ENCODE measurements at places on chromosomes 7 and 10.
A peak's percentile ranks its signal among the peaks of the same experiment; 100 is the strongest.

DNA sequence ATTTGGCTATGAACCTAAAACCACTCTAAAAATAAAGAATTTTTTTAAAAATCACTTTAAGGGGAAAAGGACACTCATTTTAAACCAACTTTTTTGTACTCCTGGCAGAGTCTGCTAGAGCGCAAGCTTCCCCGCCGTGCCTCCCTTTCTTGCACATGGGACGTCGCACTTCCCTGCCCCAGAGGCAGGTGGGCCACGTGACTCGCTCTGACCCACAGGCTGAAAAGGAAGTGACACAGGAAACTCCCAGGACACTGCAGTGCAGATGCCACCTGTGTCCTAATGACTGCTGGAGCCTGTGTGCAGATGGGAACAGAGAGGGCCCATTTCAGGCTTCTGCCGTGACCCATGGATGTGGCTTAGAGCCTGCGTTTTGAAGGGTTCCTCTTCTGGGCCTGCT, 142.1 kb upstream of the LANCL2 start:
- DNase-seq = no peak

DNA sequence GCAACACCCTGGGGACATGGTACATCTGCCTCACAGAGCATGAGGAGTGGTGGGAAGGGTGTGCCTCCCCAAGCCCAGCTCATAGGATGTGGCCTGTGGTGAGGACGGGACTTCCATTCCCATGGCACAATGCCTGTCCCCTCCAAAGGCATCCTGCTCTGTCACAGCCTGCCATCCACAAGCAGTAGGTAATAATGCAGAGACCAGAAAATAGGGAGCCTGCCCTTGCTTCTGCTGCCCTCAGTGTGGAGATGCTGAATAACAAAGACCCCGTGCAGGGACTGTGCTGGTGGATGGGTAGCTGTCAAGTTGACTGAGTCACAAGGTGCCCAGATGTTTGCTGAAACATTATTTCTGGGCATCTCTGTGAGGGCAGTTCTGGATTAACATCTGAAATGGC, 199.9 kb upstream of the GRB10 start:
- DNase-seq = no peak

GRCh38 chr7:100585511-100586265, at the start of gene LRCH4:
TSS of gene LRCH4 (minus strand) at chr7:100586129. CDS start at chr7:100586100, 29 bp downstream.
- peak; percentile 77 for DNase-seq

DNA sequence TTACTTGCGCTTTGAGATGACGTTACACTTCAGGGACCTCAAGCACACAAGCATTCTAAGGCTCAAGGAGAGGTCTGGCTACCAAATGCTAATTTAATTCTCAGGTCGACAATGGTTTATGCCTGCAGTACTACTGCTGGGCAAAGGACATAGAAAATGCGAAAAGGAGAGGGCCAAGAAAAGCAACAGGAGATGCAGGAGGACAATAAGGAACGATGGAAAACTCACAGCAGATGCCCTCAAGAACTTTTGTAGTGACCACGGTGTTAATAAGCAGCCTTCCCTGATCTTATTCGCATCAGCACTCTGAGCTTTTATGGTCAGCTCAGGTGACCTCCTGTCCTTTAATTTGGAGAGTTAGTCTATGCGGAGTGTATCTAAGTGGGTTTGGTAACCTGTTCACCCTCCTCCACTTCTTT, 146.3 kb downstream of the GPR85 start:
- no peak for DNase-seq

DNA sequence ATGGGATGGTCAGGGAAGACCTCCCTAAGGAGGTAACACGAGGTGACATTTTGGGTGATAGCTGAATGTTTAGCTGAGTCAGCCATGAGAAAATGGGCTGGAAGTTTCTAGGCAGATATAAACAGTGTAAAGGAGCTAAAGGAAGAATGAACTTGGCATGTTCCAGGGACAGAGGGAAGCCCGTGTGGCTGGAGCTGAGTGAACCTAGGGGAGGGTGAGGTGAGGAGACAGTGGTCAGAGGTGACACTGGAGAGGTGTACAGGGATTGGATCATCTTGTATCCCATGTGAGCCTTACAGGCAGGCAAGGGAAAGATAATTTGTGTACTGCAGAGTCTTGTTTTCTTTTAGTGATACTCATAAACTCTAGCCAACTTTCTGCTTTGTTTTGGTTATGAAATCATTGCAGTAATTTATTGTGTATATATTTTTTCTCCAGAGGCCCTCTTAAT, 1.8 kb downstream of the STARD3NL start:
- DNase-seq = no peak

GRCh38 chr7:51977913-51978312, 661.3 kb upstream of the COBL start:
- no peak for DNase-seq

GRCh38 chr7:76260171-76260703, 42.2 kb upstream of the HSPB1 start:
- peak; percentile 73 for DNase-seq

GRCh38 chr10:64519831-64520230, 998.6 kb downstream of the REEP3 start:
- DNase-seq = no peak

DNA sequence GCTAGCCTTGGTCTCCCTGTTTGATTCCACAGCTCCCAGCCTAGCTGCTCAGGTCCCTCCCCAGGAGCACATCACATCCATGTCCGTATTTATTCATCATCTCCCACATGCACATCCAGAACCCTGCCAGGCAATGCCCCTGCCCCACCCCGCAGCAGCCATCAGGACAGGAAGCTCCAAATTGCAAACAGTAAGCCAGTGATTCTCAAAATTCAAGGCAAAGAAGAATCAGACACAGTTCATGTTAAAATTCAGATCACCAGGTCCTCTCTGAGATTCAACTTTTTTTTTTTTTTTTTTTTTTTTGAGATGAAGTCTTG, 17.7 kb downstream of the LRRC20 start:
- DNase-seq = no peak

DNA sequence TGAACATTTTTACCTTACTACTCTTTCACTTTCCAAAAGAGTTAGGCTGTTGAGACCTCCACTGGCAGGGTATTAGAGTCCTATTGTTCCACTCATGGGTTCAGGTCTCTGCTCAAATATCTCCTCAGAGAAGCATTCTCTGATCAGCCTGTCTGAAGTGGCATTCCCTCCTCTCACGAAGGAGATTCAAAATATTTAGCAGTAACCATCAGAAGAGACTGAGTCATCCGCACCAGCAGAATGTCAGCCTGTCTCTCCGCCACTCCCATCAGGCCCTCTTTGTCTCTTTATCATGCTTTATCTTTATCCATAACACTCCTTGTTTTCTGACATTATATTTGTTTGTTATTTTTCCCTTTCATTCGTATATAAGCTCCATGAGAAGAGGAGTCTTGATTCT, 79.1 kb downstream of the AASS start:
- DNase-seq = no peak

GRCh38 chr7:116969371-116969902, 16.1 kb downstream of the ST7 start:
- no peak for DNase-seq

- DNase-seq = no peak
Measured at GRCh38 chr7:20491284-20491683, 124.2 kb upstream of the ABCB5 start.

- no peak for DNase-seq
Measured at GRCh38 chr7:18283045-18283444, 212.5 kb upstream of the HDAC9 start.

DNA sequence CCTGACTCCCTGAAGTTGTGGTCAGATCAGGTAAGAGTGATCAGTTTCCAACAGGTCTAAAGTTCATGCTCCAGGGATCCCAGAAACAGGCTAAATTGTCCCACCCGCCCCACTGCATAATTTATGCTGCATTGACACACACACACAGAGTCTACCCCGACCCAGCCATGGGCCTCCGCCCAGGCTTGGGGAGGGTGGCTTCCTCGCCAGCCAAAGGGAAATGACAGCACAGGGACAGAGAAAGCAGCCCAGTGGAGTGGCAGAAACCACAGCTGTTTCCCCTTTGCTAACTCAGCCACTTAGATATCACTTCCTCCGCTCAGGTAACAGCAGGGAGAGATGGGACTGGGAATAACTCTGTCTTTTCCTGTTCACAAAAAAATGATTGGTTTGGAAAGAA, 9.4 kb downstream of the SH3PXD2A start:
- DNase-seq = no peak

DNA sequence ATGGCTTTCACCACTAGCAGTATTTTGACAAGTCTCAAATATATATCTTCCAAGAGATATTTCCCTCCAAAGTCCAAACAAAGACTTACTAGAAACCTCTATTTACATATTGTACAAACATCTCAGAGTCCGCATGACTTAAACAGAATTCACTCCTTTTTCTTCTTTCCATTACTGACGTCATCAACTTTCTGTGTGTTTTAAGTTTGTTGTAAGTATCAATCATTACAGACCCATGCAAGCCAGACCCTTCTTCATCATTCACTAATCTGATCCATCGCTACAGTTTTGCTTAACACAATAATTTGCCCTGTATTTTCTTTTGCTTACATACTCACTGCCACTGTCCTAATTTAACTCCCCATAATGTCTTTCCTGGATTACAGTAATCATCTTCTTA, 51.9 kb downstream of the SEMA3A start:
- DNase-seq = no peak

- no peak for DNase-seq
Measured at GRCh38 chr10:83248106-83248631, 891.1 kb upstream of the GHITM start.

DNA sequence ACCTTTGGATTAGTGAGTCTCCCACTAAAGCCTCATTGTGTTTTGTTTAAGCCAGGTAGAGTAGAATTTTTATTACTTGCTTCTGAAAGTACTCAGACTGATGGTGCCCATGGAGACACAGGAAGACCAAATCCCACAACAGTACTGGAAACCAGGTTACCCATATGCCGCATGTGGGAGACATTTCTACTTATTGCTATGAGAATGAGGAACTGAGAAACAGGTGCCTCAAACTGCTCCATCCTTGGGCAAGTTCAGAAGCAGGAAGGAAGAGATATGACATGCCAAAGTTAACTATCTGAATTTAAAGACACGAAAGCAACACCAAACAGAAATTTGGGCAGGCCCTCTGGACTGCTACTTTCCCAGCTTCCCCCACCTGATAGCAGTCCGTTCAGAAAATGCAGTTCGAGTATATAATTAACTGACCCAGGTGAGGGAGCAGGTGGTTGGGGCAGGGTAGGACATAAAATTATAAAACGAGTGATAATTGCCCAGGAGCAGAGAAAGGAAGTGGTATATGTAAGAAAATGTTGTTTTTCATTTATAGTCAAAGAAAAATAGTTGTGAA, 382.3 kb upstream of the MTPN start:
- DNase-seq = peak; percentile 69

GRCh38 chr7:64618785-64619456, 47.0 kb upstream of the ZNF107 start:
- DNase-seq = peak; percentile 90

GRCh38 chr7:151408839-151409666, 785 bp downstream of the WDR86 start:
- no peak for DNase-seq

- no peak for DNase-seq
Measured at GRCh38 chr10:58742141-58742540, 229.5 kb downstream of the BICC1 start.

GRCh38 chr7:139711991-139712743, 65.6 kb downstream of the HIPK2 start:
- DNase-seq = no peak

GRCh38 chr10:21599582-21599981, 65.5 kb downstream of the MLLT10 start:
- no peak for DNase-seq

- DNase-seq = no peak
Measured at GRCh38 chr7:82264783-82265305, 178.7 kb downstream of the CACNA2D1 start.

- DNase-seq = peak; percentile 54
Measured at GRCh38 chr10:59904426-59905065, 1.8 kb downstream of the CCDC6 start.

Measured in Karpas-422 (cell line).